ENCODE measurements at places on chromosomes 1 and 21. TPM values are rescaled to one million over a fixed set of nuclear protein-coding genes. Genes with fewer than 3 reads are reported as not detected.

The GPATCH3 gene
- 7.3 TPM for total RNA-seq

The CBR3 gene
- total RNA-seq = 12.1 TPM

- peak; percentile 52 for DNase-seq
These were observed 2.3 kb downstream of the DHX9 start for GRCh38 chr1:182841368-182841988.

- DNase-seq = no peak
These were observed 93.1 kb downstream of the TAS1R2 start for GRCh38 chr1:18766328-18766727.

DNA sequence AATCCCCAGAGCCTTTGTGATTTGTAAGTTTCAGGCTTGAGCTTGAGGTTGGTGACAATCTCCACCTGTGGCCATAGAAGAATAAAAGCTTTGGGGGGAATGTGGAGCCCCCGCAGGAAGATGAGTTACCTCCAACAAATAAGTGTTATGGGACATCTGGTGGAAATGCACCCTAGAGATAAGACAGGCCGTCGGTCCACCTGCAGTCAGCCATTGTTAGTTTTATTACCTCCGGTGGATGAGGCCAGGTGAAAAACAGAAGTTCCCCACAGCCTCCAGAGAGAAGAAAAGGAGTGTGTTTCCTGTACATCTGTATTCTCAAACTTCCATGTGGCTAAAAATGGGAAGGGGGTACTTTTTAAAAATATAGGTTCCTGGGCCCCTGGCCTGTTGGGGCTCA is 137.4 kb downstream of the KAZN start:
- no peak for DNase-seq

- DNase-seq = no peak
These were observed 421.5 kb downstream of the PTPRU start for GRCh38 chr1:29657816-29658215.

DNA sequence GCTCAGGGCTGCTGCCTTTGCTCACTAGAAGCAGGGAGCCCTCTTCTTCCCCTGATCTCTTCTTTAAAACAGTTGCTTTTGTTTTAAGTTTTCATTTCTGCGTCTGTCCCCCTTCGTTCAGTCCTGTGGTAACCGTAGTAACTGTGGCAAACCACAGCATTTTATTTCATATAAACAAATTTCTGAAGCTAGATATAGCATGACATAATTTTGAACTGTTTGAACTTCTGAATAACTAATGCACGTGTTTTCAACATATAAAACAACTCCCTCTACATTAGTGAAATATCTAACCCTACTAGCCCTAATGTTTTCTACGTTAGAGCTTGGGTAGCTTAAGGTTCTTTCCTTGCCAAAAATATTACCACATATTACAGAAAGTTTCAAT is 104.6 kb downstream of the DISP1 start:
- peak; percentile 82 for DNase-seq
